ENCODE measurements at places on chromosomes 2 and 18.
A peak's percentile ranks its signal among the peaks of the same experiment; 100 is the strongest.

- no peak for DNase-seq
Measured at GRCh38 chr2:104965900-104966299, 72.0 kb upstream of the MRPS9 start.

DNA sequence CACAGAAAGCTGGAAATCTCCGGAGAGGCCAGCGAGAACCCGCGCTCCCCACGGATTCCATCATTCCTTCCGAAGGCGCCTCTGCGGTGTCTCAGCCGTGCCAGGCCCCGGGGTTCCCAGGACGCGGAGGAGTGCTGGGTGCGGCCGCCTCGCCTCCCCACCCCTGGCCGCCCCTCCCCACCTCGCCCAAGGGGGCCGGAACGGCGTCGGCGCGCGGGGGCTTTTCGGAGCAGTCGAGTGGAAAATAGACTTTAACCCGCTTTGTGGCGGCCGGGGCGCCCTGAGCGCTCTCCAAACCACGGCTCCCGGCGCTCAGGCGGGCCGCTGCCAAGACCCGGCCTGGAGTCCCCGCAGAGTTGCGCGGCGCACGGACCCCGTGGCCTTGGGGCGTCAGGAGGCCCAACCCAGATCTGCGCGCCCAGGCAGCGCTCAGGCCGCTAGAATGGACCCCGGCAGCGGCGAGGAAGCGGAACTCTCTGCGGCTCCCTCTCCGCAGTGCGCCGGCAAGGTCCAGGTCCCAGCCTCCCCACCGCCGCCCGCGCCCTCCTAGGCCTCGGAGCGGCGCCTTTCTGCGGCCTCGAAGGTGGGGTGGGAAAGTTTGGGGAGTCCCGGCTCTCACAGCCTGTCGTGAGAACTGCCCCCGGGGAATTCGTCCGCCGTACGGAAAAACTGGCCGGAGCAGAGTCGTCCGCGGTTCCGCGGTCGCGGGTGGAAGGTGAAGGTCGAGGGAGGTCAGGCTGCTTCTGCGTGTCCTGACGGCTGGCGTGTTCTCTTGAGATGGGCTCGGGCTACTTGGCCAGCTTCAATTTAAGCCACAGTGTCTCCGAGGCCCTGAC is 1.2 kb upstream of the EMX1 start:
- DNase-seq: peak; percentile 11

DNA sequence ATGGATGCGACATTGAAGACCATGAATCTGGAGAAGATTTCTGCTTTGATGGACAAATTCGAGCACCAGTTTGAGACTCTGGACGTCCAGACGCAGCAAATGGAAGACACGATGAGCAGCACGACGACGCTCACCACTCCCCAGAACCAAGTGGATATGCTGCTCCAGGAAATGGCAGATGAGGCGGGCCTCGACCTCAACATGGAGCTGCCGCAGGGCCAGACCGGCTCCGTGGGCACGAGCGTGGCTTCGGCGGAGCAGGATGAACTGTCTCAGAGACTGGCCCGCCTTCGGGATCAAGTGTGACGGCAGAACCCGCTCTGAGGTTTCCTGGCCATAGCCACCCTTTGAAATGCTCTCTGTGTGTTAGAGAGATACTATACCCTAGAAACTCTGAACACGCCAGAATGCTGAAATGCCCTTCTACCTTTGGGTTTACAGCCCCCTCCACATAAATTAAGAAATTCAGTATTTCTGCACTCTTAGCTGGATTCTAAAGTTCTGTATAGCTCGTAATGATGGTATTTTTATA is 659 bp downstream of the CHMP1B start:
- no peak for DNase-seq

GRCh38 chr2:200131307-200131706 is 175.2 kb upstream of the SPATS2L start:
- no peak for DNase-seq

DNA sequence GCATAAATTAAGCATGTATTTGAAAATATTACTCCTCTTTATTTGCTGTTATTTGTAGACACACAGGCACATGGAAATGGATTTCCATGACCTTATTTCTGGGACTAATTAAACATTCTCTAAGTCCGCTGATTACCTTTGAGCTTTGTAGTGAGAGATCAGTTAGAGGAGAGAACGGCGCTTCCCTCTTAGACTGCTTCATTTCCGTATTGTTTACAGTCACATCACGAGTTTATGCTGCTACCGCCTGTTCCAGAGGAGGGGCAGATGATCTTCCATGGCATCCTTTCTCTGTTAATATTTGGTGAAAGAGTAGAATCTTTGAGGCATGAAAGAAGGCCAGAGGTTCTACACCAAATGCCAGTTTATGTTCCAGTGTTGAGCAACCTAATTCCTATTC is 404.4 kb downstream of the TRIB2 start:
- DNase-seq: no peak

DNA sequence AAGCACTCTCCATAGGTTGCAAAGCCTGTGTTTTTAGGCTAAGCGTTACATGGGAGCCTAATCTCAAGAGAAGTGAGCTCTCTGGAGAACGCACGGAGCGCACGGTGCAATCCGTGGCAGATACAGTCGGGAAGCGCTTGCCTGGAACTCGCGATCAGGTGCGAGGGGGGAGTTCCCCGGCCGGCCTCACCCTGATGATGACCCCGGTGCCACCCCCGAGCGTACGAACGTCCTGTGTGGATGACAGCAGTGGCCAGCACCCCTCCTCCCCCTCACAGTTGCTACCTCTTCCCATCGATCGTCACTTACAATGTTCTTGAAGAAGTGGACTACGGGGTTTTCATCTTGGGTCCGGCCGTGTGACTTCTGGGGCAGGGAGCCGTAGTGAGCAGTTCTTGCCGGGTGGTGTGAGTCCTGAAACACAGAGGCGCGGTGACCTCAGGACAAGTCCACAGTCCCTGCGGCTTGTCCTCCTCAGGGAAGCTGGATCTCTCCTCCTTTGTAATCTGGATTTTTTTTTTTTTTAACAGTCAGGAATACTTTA is 142.9 kb downstream of the MBP start:
- DNase-seq: no peak

DNA sequence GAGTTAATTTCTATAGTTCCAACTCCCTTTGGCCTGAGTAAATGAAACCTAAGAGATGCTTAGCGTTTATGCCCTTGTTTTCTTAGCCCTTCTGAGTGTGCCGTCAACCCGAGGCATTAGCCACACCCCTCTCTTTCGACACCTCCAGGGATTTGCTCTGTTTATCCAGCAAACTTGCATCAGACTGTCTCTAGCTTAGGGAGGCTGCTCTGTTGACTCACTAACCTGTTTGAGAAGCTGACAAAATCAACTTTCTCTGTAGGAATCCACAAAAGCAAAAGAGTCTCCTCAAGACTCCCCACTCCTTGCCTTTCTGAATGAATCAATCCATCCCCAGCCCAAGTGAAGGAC is 317.6 kb downstream of the TNS1 start:
- DNase-seq: peak; percentile 7

- no peak for DNase-seq
Measured at GRCh38 chr2:54523324-54523959, 67.3 kb downstream of the SPTBN1 start.

GRCh38 chr2:99278793-99279291 is 22.2 kb downstream of the LYG1 start:
- DNase-seq: no peak

DNA sequence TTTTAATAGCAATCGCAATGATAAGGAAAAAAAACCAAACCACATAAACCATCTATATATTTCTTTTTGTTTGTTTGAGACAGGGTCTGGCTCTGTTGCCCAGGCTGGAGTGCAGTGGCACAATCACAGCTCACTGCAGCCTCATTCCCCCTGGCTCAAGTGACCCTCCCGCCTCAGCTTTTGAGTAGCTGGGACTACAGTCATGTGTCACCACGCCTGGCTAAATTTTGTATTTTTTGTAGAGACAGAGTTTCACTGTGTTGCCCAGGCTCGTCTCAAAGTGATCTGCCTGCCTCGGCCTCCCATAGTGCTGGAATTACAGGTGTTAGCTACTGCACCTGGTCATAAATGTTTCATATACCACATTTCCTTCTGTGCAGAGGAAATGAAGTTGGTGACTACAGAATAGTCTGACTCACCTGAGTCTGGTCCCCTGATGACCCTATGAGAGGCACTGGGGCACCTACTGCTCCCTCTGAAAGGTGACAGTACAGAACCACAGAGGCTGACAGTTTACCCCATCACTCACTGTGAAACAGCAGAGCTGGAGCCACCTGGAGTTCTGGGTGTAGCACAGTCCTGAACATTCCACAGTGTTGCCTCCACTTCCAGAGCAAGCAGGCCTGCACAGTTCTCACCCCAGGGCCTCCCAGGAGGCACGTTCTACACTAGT is 183.7 kb upstream of the PXDN start:
- no peak for DNase-seq

GRCh38 chr2:52343706-52344266 is 1311.9 kb upstream of the NRXN1 start:
- DNase-seq: no peak

DNA sequence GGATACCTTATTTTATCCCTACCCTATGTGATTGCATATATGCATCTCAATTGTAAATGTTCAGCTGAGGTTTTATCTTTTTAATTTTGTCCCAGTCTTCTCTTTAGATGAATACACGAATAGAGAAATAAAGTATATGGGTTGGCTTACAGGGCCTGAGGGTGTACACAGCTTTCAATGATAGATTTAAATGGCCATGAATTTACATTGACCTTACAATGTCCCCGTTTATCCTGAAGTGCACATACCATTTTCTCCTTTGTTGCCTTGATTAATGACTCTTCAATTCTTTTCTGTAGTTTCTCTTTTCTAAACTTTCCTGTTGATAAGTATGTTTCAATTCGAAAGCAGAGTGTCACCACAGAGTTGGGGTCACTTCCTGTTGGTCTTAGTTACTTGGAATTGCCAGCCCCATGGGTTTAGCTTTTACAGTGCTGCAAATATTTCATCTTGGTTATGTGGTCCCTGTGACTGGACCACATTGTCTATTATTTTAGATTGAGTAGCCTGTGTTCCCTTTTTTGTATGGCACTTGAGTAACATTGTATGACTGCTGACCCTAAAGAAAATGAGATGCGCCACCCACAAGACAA is 1616.3 kb upstream of the ACVR2A start:
- DNase-seq: no peak

- DNase-seq: no peak
Measured at GRCh38 chr2:30193104-30193681, 38.1 kb upstream of the LBH start.

DNA sequence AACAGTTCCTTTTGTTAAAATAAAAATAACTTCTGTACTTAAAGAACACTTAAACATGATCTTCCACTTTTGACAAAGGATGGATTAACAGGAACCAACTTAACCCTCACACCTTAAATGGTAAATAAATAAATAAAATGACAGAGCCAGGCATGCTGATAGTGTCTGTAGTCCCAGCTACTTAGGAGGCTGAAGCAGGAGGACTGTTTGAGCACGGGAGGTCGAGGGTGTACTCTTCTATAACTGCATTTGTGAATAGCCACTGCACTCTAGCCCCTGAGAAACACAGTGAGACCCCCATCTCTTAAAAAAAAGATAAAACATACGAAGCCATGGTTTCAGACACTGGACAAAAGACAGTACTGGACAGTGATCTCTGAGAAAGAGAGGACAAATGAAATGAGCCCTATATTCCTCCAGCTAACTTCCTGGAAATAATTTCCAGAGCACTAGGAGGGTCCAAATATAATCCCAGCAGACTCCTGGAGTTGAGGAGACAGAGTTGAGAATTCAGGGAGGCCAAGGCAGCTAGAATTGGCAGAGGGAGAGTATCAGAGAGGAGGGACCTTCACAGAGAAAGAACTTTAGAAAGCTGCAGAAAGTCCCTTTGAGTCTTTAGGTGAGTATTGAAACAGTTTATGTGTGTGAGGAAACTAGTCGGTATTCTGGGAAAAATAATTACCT is 17.4 kb downstream of the PPP4R1 start:
- no peak for DNase-seq

GRCh38 chr2:180040146-180040925 is 33.2 kb upstream of the CWC22 start:
- no peak for DNase-seq

DNA sequence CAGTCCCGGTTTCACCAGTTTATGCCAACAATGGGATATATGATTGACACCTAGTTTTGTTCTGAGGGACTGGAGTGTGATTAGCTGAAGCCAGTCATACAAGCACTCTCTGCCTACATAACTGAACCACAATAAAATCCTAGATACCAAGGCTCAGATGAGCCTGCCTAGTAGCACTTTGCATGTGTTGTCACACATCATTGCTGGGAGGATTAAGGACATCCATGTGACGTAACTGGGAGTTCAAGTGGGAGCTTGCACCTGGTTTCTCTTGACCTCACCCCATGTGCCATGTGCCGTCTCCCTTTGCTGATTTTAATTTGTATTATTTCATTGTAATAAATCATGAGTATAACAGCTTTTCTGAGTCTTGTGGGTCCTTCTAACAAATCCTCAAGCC is 90.3 kb downstream of the TMEM163 start:
- DNase-seq: peak; percentile 1

DNA sequence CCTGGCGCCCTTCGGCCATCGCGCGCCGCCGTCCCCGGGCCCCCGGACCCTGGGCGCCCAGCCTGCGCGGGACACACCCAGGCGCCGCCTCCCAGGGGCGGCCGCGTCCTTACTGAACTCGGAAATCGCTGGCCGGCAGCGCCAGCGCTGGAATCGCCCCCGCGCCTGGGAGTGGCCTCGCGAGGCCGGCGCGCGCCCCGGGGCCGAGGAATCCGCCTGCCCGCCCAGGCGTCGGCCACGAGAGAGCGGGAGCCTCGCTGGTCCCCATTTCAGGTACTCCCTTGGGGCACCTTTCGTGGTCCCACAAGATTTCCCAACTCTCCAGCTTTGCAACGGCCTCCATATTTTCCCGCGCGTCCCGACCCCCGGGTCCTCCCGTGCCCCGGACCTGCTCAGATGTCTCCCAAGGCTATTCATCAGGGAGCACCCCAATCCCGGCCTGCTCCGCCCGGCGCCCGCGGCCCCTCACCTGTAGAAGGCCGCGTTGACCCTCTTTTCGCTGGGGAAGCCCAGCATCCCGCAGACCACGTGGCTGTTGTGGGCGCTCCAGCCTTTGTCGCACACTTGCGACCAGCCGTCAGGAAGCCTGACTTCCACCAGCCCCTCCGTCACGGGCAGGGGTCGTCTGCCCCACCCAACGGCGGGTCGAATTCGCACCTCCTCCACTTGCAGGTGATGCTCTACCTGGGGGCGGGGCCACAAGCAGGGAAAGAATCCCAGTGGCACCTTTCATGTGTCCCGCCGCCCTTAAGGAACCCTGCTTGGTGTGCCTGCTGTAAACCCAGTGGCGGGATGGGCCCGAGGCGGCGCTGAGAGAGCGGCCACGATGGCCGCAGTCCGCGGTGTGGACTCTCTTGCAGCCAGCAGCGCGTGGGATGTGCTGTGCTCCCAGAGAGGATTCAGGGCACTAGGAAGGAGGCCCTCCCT is 4.6 kb downstream of the LOXL3 start:
- peak; percentile 11 for DNase-seq

- no peak for DNase-seq
Measured at GRCh38 chr2:190547886-190548285, 13.4 kb upstream of the NEMP2 start.

GRCh38 chr2:217409949-217410680 is 550.3 kb upstream of the TNP1 start:
- no peak for DNase-seq

GRCh38 chr18:3424280-3424890 is 25.6 kb upstream of the TGIF1 start:
- DNase-seq: no peak

- DNase-seq: no peak
Measured at GRCh38 chr2:112606547-112606946, 22.1 kb downstream of the CHCHD5 start.

- no peak for DNase-seq
Measured at GRCh38 chr2:130824492-130825061, 12.1 kb upstream of the ARHGEF4 start.
